ENCODE measurements at places on chromosomes 6 and 20. TPM values are rescaled to one million over a fixed set of nuclear protein-coding genes. Genes with fewer than 3 reads are reported as not detected.

The SLC22A2 gene
- polyA plus RNA-seq: 0.12 TPM

The SLC22A16 gene
- polyA plus RNA-seq: not detected

The ZNF831 gene
- 0.22 TPM for polyA plus RNA-seq

The SMLR1 gene
- polyA plus RNA-seq: 0.28 TPM

The EPB41L1 gene
- 24.7 TPM for polyA plus RNA-seq

DNA sequence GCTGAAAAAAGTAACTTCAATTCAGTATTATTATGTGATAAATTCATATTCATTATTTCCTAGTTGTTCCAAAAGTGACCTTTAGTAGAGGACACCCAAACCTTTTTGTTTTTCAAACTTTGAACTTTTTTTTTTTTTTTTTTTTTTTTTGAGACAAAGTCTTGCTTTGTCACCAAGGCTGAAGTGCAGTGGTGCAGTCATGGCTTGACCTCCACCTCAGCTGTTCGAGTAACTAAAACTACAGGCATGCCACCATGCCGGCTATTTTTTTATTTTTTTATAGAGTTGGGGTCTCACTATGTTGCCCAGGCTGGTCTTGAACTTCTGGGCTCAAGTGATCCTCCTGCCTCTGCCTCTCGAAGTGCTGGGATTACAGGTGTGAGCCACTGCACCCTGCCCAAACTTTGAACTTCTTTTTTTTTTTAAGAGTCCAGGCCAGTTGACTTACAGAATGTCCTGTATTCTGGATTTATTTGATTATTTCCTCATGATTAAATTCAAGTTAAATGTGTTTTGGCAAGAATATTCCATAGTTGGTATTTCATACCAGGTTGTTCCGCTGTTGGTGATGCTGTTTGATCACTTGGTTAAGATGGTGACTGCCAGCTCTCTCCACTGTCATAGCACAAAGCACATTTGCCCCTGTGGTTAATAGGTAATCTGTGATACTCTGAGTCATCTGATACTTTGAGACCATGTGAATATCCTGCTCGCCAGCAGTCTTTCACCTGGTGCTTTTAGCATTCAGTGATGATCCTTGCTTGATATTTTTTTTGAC lies 48.0 kb downstream of the VAPB start:
- no peak for DNase-seq

DNA sequence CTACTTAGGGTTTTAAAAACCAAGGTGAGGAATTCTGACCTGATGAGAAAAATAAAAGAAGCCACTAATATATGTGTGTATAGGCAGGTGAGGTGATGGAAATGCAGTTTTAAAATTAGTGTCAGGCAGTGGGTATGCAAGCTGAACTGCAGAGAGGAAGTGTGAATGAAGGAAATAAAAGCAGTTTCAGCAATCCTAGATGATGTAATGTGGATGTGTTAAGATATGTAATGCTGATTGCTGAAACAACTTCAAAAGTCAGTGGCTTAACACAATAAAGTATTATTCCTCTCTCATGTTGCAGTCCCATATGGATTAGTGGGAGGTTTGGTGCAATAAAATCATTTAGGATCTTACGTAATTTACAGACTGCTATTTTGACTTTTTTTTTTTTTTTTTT lies 119.9 kb upstream of the ASCC3 start:
- DNase-seq: no peak

- DNase-seq: no peak
Measured at GRCh38 chr20:36525620-36526365, 15.5 kb upstream of the MYL9 start.

DNA sequence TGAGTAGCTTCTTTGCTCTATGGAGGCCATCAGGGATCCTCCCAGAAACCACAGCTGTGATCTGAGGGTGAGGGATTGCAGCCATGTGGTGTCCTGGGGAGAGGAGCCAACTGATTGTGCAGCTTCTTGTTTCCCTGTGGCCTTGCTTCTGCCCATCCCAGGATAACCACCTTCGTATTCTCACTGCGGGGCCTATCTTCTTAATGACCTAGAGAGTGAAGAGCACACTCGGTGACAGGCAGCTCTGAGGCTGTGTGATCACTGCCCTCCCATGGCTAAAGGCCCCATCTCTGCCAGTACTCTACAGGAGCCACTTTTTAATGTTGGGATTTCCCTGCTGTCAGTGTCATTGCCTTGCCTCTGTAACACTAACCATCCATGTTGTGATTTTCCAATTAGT lies 5.3 kb upstream of the RAET1L start:
- DNase-seq: no peak

GRCh38 chr6:85118233-85118632 lies 331.6 kb upstream of the NT5E start:
- DNase-seq: peak; percentile 22

- no peak for DNase-seq
Measured at GRCh38 chr6:103405321-103405720, 1454.4 kb downstream of the HACE1 start.

GRCh38 chr20:61280217-61280980 lies 28.3 kb downstream of the CDH4 start:
- no peak for DNase-seq

GRCh38 chr6:44738601-44739146 lies 351.2 kb downstream of the CDC5L start:
- DNase-seq: no peak

GRCh38 chr6:38634518-38634917 lies 5.2 kb downstream of the BTBD9 start:
- no peak for DNase-seq

GRCh38 chr20:47847884-47848485 lies 62.7 kb upstream of the SULF2 start:
- DNase-seq: no peak

- peak; percentile 33 for DNase-seq
Measured at GRCh38 chr20:51828762-51829161, 26.4 kb upstream of the SALL4 start.

- no peak for DNase-seq
Measured at GRCh38 chr6:43874814-43875590, 105.0 kb downstream of the VEGFA start.

DNA sequence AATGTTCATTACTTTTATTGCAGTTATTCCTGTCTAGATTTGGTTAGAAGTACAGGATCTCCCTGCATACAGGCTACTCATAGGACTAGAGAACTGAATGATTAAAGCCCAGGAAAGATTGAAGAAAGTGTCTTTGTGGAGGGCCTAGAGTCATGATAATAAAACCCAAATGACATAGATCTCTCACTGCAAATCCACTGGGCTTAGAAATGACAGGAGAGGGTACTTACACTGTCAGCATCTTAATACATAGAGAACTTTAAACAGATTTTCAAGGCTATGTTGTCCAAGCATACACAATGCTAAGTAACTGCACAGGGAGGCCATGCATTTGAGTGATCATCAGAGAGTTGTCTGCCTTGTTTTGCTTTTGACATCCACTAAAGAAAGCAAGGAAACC lies 383.8 kb upstream of the MAP3K7 start:
- DNase-seq: no peak

GRCh38 chr6:148244217-148244935 lies 98.3 kb upstream of the SASH1 start:
- peak; percentile 86 for DNase-seq

DNA sequence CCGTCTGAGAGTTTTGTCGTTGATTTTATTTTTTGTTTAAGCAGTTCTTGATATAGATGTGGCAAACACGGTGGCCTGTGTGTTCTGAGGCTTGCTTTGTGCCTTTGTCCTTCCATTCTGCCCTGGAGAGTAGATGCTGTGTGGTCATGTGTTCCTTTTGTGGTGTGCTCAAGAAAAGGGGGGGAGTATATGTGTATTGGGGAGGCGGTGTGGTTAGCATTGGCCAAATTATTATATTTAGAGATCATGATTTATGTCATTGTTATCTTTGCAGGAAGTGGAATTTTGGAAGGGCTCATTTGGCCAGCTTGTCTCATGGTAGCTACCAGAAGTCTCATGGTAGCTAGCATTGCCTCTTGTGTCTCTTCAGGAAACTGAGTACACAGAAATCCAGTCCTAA lies 16.4 kb downstream of the RREB1 start:
- no peak for DNase-seq

- no peak for DNase-seq
Measured at GRCh38 chr20:24705486-24705885, 236.1 kb downstream of the SYNDIG1 start.

DNA sequence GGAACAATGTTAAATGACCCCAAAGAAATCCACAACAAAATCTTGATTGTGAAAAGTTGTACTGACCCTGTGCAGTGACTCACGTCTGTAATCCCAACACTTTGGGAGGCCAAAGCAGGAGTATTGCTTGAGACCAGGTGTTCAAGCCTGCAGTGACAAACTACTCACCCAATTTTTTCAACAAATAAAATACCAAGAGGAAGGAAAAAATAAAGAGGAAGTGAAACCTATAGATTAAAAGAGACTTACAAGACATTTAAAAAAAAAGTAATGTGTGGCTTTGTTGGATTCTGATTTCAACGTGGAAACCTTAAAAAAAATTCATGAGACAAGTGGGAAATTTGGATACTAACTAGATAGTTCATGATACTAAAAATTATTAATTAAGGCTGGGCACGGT lies 31.9 kb downstream of the GINS1 start:
- no peak for DNase-seq

DNA sequence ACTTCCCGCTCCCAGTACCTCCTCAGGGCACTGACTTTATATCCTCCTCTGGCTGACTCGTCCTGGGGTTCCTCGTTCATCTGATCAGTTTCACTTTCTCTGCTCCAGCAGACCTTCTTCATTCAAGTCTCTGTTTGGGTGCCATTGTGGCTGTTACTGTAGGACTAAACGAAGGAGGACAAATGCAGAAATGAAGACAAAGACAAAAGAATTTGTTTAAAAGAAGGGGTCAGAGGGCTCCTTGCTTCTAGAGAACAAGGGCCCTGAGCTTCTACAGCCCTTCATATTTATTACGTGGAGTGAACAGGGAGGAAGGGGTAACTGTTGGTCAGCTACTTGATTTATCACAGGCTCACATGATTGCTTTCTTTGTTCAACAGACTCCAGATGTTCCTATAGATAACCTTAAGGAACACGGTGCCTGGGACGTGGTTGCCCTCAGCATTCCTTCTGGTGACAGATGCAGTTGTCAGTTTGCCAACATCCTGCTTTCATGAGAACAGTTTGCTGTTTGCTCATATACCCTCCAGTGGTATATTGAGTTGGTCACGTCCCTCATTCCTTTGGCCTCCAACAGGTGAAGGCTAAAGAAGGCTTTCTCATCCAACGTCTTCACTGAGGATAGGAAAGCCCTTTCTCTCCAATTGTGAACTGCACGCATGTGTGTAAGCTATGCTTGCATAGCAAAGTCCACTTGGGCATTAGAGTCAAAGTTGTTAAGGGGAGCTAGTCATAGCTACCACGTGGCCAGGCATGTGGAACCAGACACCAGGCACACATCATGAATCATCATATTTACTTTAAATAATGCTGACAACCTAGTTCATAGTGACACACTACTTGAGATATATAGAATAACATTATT lies 69.1 kb upstream of the BTN3A2 start:
- DNase-seq: no peak

- peak; percentile 92 for DNase-seq
Measured at GRCh38 chr20:53162251-53162835, 190.2 kb downstream of the TSHZ2 start.

DNA sequence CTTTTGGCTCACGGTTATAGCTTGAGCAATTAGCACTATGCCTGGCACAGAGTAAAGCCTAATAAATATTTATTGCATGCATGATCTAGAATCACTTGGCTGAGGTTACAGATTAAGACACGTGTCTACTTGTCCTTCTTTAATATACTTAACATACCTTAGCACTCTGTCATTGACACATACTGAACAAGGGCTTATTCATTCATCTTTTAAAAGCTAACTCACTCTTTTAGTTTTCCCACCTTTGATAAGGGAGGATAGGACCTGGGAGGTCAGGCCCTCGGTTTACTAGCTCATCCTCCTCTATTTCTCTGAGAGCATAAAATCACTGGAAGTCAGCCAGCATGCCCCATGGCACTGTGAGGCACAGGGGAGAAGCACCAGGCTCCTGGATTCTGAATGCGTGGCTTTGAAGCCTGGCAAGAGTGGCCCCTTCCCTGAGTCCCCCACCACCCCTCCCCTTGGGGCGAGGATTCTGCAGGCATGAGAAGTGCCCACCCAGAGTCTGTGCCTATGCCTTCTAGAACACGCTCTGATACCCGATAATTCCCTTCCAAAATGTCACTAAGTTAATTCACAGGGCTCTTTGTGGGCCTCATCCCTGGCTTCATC lies 11.2 kb downstream of the ZCCHC3 start:
- no peak for DNase-seq

DNA sequence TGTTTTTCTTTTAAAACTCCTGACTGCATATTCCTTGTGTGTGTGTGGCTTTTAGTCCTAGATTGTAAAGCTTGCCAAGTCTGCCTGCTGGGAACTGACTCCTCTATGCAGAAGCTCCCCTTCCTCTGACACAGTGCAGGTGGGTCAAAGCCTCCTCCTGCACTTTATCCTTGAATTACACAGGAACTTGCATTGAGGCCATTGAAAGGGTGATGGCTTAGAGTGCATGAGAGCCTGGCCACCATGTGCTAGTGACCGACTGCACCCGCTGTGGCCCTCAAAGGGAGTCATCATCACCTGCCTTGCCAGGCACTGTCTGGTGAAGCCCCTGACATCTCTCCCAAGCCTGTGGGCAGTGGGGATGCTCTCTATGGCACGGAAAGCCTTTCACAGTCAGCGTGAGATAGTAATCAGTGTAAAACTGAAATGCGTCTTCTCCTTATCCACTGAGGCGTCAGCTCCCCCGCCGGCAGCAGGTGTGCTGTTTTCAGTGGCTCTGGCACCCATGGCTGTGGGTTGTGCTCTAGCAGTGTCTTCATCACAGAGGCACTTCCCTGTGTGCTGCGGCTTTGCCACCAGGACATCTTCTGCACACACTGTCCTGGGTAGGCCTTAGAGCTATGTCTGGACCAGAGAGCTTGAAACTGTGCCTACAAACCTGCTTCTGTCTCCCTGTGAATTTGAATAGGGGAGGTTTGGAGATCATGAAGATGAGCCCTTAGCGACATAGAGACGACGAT lies 87.9 kb downstream of the THBS2 start:
- DNase-seq: peak; percentile 87

- no peak for DNase-seq
Measured at GRCh38 chr6:111527367-111527766, 44.3 kb upstream of the REV3L start.
